ENCODE measurements at places on chromosomes 1 and 21. TPM values are rescaled to one million over a fixed set of nuclear protein-coding genes. Genes with fewer than 3 reads are reported as not detected.

DNA sequence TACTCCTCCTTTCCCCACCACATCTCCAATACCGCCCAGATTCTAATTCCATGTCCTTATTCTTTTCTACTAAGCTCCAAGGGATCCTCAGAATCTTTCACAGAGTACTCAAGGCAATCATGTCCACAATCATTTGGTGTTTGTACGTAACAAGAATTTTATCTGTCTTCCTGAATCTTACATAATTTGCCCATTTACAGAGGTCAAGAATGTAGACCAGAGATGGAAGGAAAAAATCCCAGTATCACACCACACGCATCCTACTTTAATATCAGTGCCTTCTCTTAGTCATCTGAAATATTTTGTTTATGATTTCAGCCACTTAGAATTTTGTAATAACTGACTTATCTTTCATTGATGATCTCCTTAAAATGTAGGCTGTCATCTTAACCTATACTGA, 366.0 kb upstream of the LRRC7 start:
- DNase-seq: no peak

DNA sequence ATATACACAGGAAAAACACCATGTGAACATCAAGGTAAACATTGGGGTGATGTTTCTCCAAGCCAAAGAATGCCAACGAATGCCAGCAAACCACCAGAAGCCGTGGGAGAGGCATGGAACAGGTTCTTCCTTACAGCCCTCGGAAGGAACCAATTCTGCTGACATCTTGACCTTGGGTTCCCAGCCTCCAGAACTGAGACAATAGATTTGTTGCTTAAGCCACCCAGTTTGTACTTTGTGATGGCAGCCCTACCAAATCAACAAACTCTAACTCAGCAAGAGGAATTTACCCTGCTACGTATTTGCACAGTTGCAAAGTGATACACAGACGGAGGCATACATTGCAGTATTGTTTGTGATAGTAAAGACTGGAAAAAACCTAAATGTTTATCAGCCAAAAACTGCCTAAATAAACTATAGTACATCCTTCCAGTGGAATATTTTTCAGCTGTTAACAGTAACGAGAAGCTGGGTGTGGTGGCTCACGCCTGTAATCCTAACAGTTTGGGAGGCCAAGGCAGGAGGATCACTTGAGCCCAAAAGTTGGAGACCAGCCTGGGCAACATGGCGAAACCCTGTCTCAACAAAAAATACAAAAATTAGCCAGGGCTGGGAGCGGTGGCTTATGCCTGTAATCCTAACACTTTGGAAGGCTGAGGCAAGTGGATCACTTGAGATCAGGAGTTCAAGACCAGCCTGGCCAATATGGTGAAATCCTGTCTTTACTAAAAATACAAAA, 12.5 kb upstream of the ZC3H12A start:
- no peak for DNase-seq

DNA sequence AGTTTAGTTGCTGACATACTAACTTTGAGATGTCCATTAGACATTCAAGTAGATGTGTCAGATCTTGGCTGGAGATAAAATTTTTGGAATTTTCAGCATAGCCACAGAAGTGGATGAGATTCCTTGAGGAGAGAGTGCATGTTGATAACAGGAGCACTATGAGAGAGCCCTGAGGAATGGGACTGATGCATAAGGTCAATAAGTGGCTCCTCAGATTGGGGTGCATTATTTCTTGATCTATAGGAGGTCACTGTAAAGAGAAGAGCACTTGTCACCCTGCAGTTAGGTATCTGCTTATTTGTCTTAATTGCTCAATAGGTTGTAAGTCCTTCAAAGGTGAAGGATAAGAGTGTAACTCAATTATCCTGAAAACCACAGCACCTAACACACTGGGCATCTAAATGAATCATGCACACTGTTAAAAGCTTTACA, 52.0 kb upstream of the TACSTD2 start:
- DNase-seq: no peak

GRCh38 chr1:187816646-187817045, 987.9 kb downstream of the PLA2G4A start:
- no peak for DNase-seq

- DNase-seq: peak; percentile 10
These were observed 13.5 kb downstream of the COL6A1 start for GRCh38 chr21:45994759-45995685.

GRCh38 chr1:6048179-6048867, 2.6 kb downstream of the KCNAB2 start:
- no peak for DNase-seq

DNA sequence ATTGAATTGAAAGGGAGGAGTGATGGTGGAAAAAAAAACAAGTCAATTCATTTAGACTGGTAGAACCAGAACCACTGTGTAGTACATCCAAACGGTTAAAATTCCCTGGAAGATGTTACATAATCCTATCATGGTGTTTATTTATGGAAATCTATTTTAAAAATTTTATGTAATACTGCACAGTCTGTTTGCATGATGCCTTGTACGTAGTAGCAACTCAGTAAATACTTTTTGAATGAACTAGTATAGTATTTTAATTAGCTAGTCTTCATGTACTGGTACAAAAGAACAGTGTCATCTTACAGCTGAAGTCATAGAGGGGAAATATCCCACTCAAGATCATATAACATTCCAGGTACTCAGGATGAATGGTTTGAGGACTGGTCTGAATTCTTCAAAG, 27.0 kb upstream of the IER5 start:
- DNase-seq: no peak

DNA sequence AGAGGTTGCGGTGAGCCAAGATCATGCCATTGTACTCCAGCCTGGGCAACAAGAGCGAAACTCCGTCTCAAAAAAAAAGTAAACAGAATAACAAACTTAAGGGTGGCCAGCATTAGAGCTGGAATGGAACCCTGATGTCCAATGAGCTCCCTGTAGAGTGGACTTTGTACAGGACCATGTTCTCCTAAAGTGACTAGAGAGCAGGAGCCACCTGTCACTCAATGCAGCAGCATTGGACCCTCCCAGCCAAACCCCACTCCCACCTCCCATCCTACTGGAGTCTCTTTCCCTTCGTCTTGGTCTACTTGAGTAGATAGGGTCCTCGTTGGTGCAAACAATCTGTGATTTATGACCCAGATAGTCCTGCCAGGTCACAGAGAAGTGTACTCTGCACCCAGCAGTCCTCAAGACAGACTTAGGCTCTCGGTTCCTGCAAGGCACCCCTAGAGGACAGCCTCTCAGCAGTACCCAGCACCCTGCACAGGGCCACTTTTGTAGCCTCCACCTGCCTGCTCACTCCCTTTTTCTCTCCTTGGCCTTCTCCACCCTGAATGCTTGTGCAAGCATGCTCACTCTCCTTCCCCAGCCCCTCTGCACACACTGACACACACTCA, 69.2 kb upstream of the ZNF281 start:
- DNase-seq: no peak

DNA sequence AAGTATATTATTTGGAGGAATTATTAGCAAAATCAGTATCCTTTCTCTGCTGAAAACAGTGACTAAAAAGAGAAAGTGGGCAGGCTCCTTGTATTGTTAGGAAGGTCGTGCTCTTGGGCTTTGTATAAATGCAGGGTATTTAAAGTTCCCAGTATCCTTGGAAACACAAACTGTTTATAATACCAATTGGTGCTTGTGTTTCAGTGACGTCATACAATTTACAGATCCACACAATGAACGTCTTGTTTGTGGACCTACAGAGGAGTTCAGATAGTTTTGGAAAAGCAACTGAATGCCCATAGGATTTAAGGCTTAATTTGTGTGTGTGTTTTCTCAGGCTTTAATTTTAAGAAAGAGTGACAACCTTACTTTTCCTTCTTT, 168.2 kb downstream of the RASAL2 start:
- DNase-seq: no peak

DNA sequence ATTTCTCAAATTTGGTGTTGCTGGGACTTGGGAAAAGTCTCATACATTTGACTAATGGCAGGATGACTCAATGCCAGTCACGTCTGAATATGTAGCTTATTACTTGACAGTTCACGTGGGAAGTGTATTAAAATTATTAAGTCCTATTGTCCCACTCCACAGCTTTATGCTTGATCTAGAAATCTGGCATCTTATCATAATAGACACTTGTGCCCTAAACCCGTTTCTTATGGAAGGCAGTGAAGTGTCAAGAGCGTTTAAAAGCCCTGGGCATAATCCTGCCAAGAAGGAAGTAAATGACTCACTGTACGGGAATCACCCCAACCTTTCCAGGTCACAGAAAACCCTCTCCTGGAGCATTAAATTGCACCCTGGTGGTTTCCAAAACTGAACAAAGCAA, 207.4 kb downstream of the APP start:
- no peak for DNase-seq

DNA sequence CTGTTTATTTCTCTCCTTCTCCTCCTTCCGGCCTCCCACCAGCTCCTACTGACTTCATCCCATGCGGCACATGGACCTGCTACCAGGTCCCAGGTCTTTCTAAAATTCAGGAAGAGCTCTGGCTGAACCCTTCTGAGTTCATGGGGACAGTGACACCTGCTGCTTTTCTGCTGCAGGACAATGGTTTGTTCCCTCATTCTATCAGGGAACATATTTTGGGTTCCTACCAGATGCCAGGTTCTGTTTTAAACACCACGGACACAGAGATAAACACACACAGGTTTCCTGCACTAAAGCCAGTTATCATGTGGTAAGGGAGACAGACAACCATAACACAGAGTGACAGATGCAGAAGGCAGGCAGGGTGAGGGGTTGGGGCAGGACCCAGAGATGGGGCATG, 114.0 kb upstream of the RAB4A start:
- DNase-seq: peak; percentile 18

GRCh38 chr1:10755970-10756521, 40.4 kb downstream of the CASZ1 start:
- no peak for DNase-seq

DNA sequence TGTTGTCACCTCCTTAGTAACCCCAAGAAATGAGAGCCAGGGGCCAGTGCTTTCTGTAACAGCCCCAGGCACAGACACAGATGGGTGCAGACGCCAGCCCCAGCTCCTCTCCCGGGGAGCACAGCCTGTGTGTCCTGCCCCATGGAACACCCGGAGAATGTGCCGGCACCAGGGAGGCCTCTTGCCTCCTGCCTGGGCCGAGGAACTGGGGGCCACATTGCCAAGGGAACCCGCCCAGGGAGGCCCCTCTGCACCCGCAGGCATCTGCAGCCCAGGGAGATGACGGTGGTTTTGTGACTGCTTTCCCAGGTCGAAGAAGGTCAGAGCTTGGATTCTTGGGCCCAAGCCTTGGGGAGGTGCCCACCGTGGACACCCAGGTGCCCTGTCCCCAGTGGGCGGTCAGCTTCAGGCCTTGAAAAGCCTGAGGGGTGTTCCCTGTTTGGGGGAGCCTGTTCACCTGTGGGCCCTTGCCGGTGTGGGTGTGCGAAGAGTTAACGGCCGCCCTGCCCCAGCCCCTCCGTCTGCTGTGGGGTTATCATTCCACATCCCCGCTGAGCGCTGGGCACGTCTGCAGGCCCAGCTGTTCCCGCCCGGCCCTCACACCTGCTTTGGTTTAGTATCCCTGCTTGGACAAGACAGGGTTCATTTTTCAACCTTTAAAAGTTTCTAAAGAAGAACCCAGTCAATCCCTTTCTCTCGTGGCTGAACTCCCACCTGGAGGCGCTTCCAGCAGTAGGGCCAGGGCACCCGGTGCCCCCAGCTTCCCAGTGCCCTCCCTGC, 62.5 kb downstream of the MORN1 start:
- DNase-seq: no peak

GRCh38 chr1:93625582-93626327, 55.9 kb downstream of the BCAR3 start:
- DNase-seq: no peak

DNA sequence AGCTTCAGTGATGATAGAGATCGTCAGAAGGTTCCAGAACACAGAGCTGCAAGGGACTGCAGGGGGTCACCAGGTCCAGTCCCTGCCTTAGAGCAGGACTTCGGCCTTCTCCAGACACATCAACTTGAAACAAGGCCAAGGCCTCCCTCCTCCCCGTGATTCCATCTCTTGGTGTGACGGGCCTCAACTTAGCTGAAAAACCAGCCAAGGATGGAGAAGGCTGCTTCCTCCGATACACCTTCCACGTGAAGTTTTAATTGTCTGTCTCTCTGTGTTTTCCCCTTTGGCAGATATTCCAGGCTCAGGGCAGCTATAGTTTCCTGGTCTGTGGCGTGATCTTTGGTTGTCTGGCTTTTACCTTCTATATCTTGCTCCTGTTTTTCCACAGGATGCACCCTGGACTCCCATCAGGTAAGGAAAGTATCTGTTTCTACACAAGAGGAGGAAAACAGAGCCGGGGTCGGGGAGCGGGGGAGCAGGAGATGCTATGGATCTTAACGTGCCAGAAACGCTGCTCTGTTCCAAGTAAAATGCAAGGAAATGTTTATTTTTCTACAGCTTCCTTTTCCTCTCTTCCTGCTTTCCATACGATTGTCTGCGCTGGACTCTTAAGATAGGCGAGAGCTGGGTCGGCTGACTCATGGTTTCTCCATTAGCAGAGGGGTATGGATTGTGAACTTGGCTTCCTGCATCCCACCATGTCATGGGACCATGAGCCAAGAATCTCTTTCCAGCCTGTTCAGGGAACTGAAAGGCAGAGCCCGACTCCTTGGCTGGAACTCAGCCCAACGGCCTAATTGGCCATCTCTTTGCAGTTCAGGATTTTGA, 32.8 kb downstream of the ELK4 start:
- DNase-seq: no peak

DNA sequence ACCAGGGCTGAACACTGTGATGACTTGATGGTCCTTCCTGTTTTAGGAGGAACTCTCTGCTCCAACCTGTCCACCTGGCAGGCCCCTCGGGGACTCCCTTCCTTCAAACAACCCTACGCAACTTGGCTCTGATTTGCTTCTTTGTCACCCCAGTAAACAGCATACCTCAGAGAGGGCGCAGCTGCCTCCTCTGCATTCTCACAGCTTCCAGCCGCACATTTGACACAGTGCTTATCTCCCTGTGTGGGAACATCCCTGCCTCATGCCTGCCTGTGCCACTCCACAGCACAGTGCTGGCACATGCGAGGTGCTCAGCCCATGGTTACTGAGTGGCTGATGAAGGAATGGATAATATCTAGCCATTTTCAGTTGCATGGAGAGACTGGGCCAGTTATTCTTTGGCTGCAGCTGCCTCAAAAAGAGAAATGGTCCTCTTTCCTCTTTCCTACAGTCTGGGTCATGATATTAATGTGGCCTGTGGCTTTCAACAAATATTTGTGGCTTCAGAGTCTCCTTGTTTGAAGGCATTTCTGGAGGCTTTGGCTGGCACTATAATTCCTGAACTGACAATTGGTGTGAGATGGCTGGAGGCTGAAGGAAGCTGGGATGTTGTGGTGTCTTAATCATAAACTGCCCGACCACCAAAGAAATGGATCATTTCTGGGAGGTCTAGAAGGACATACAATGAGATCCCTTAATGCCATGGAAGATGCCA, 77.9 kb downstream of the TENT5C start:
- DNase-seq: no peak

- no peak for DNase-seq
These were observed 38.0 kb downstream of the CFAP74 start for GRCh38 chr1:1965546-1965945.

GRCh38 chr1:81690676-81691453, 109.9 kb upstream of the ADGRL2 start:
- DNase-seq: no peak

- DNase-seq: no peak
These were observed 219.8 kb downstream of the NEGR1 start for GRCh38 chr1:72062584-72062983.

The COL24A1 gene
- 1.0 TPM for total RNA-seq

The TTC22 gene
- 0.63 TPM for total RNA-seq

The VHLL gene
- not detected for total RNA-seq

The PADI4 gene
- 0.27 TPM for total RNA-seq

The ZNF683 gene
- total RNA-seq: not detected

The PLA2G4A gene
- total RNA-seq: 1.3 TPM

The PLEKHN1 gene
- 3.0 TPM for total RNA-seq

Measured in WTC11 (cell line).